NCI-H2227 treated with DMSO at 0.1 percent for 48 hours (cell line): ENCODE measurements at places on chromosomes 3 and 15.

DNA sequence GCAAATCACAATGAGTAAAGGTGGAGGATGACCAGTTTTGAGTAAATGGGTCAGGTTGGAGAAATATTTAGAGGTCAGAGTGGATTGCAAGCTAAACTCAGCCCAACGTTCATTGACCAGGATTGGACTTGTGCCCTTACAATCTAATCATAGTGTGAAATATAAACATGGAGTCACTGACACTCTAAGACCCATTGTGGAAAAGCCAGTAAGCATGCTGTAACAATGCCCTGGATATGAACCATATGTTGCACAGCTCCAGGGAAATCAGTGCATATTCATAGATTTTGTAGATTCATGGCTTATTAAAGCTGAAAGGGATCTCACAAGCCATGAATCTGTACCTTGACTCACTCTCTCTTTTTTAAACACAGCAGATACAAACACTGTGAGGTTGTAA is 660.2 kb upstream of the LMCD1 start:
- DNase-seq, result no peak

DNA sequence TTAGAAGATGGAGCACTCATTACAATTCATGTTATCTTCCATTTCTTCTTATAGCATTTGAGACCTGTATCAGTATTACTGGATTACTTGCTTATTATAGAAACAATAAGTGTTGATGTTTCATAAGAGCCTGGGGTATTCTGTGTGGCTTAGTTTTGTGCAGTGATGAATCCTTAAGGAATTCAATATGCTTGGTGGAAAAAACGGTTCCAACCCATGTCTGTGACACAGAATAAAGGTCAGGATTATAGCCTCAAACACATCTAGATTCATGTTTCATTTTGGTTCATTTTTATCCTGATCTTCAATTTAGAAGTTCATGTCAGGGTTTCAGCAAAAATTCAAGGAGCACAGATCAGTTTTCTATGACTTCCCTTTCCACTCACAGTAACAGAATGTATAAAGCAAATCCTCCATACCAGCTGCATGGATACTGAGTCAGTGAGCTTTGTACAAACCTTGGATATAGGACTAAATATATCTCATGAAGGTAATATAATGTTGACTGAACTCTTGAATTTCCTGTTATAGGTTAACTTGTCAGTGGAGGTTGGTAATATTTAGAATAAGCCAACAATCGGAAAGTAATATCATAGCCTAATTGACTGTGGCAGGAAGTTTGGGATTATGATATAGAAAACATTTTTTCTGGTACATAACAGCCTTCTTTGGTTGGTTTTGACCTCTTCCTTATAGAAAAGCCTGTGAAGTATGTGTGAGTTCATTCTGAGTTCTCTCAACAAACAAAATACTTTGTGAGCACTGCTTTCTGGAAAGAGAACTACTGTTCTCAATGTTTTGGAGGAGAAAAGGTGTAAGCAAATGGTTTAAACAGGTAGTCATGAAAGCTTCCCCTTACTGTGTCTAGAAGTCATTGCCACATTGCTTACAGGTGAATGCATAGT is 218.2 kb upstream of the TPM1 start:
- no peak for DNase-seq

DNA sequence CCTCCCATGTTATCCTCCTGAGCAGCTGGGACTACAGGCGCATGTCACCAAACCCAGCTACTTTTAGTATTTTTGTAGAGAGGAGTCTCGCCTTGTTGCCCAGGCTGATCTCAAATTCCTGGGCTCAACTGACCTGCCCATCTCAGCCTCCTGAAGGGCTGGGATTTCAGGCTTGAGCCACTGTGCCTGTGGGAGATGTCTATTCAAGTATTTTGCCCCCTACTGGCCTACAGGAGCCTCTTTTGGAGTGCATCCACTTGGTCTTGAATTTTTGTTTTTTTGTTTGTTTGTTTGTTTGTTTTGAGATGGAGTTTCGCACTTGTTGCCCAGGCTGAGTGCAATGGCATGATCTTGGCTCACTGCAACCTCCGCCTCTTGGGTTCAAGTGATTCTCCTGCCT is 3.2 kb upstream of the DHX30 start:
- DNase-seq, result no peak

- no peak for DNase-seq
Observed at GRCh38 chr3:151919030-151919328, 45.5 kb downstream of the SUCNR1 start.

- no peak for DNase-seq
Observed at GRCh38 chr3:156483961-156484787, 70.7 kb downstream of the SSR3 start.

DNA sequence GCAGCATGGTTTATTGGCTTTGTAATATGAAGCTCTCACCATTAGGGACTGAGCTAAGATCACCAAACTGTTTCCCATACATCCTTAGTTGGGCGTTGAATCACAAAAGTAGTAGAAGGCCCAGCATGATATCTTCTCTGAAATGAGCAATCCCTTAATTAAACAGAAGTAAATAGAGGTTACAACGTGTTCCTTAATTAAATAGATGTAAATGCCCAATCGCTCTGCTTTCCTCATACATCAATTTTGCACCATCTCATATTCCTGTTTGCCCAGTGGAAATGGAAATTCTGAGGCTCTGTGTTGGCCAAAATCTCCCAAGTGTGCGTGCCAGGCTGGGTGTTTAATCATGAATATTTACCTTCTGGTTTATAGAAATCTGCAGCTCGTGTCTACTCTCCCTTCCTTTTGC is 107.4 kb upstream of the FOXB1 start:
- no peak for DNase-seq

DNA sequence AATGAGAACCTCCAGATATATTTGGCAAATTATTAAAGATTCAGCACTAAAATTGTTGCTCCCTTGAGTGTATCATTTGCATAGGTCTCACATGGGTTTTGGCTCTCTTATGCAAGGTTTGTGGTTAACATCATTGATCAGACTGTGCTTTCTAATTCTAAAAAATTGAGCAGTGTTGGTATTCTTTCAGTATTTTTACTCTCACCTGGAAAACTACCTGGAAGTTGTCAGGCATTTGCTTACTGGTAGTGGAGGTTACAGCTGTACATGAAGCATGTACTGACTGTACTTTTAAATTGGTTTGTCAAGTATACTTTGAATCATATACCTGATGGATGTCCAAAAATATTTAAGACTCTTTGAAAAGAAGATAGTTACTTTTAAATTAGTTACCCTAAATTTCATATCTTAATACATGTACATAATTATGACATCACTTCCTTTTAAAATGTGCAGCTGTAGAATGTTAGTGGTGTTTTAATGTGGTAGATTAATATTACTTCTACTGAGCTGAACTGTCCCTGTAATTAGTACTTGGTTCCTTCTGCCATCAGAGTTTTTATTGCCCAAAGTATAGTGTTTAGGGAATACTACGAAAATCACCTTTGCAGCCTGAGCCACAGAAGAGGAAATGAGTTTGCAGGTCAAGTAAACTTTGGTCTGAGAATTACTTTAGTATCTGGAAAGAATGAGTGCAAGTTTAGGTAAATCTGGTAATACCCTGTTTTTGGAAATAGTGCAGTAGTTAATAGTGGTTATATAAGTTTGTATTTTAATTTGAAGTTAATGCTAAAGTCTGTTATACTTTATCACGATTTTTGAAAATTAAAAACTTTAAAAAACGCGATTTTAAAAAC is 2.8 kb downstream of the CHD2 start:
- DNase-seq, result no peak

- DNase-seq, result no peak
Observed at GRCh38 chr3:33957176-33957575, 158.7 kb downstream of the PDCD6IP start.
